ENCODE measurements at places on chromosomes 7 and 10. TPM values are rescaled to one million over a fixed set of nuclear protein-coding genes. Genes with fewer than 3 reads are reported as not detected.

FFAR4 gene
- total RNA-seq = 0.16 TPM

SPDYE3 gene
- total RNA-seq = not detected

SH2D4B gene
- 0.16 TPM for total RNA-seq

C10orf90 gene
- 0.85 TPM for total RNA-seq

PDZD7 gene
- 0.21 TPM for total RNA-seq

AOAH gene
- total RNA-seq = 7.1 TPM
